ENCODE measurements at places on chromosomes 2 and 18.
A peak's percentile ranks its signal among the peaks of the same experiment; 100 is the strongest.

- no peak for DNase-seq
Observed at GRCh38 chr2:134943540-134943939, 24.9 kb downstream of the CCNT2 start.

- DNase-seq: no peak
Observed at GRCh38 chr18:35050705-35051195, 9.5 kb downstream of the MAPRE2 start.

DNA sequence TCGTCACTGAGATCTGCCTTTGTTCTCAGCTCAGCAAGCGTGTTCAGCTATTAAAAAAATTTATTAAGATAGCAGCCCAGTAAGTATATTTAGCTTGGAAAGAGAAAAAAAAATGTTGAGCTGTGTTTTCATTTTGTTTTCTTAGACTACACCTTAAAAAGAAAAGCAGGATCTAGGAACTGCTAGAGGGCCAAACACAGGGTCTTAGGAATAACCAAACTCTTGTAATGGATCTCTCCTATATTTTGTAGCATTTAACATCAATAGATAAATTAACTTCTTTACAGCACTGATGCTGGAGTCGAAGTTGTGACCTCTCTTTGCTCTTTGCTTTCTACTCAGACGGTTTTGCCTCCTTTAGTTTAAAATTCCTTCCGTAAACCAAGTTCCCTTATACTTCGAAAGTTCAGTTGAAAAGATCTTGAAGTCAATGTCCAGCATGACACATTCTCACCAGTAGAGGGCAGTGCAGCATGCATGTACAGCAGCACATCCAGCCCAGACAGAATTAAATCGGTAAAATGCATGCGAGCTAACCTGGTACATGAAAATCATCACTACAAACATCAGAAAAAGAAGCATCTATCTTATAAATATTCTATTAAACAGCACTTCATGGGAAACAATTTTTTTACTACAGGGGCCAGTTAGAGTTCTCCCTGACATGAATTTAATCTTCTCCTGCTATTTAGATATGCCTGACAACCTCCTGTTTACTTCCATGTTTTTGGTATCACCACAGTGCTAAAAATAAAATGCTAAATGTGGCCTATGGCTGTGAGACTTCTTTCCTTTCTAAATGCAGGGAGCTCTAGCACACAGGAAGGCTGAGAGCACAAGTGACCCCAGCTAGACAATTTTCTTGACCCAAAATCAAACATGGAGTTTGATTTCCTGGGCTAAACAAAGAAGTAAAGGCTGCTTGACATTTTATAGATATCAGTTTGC lies 48.2 kb upstream of the MAP3K20 start:
- DNase-seq: peak; percentile 93

DNA sequence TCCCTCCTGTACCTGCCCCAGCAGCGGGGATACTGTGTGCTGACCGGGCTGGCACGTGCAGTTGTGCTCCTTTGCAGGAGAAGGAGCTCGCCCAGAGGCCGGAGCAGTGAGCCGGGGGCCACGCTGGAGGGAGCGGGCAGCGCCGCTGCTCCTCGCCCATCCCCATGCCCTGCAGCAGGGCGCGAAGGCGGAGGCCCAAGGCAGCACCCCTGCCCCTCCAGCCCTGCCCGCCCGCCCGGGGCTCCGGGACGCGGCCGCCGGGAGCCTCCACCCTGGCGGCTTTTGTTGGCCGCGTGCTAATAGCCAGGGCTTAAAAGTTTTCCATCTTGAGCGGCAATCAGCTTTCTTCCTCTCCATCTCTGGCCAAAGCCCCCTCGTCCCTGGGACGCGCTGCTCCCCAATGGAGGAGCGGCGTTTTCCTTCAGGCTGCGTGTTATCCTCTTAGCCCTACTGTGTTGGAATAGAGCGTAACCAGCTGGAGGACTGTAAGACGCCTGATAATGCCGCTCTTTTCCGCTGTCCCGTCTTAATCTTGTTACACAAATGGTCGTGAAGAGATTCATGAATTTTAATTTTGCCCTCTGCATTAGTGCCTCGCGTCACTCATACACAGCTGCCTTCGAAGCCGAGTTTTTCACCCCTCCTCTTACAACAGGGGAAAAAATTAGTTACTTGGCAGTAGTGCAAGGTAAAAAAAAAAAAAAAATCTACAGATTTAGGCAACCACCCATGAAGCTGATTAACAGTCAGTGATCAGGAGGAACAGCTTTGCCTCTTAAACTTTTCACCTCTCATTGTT lies 172.9 kb upstream of the SIX3 start:
- DNase-seq: no peak

DNA sequence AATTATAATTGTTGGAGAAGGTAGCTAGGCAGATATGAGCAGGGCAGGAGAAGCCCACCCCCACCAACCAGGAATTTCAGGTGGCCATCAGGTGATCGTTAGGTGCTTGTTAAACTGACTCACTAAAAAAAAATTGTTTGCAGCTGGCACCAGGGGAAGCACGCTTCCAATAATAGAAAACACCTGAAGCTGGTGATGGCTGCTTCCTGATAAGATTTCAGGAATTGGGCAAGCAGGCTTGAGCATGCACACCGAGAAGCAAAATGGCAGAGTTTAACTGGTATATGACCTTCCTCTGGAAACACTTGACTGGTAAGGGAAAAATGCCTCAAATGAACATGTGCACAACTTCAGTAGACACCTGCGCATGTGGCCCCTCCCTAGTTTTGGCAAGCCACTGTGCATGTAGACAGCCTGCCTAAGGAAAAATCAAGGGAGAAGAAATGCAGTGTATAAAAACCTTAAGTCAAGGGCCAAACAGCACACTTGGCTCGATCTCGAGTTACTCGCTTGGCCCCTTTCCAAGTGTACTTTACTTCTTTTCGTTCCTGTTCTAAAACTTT lies 292.8 kb downstream of the CCDC85A start:
- DNase-seq: no peak

- DNase-seq: peak; percentile 75
Observed at GRCh38 chr2:263774-264492, at the start of gene SH3YL1. Gene SH3YL1 (minus strand): TSS chr2:264032. CDS start chr2:263984, 48 bp downstream.

DNA sequence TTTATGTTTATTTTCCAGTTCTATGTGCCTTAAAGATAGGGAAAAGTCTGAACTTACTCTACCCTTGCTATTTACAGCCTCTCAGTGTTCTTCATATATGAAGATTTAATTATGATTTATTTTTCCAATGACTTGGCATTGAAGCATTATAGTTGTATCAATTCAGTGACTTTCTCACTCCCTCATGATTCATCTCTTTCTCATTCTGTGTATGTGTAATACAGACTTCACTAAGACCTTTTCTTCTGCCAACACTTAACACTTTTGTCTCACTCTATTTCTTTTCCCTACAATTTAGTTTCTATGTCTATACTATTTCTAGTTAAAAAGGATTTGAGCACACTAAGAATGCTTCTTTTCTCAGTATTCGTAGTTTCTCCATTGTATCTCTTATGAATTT lies 1470.3 kb upstream of the ACVR2A start:
- peak; percentile 31 for DNase-seq

- no peak for DNase-seq
Observed at GRCh38 chr2:237449193-237449881, 35.4 kb upstream of the COL6A3 start.

DNA sequence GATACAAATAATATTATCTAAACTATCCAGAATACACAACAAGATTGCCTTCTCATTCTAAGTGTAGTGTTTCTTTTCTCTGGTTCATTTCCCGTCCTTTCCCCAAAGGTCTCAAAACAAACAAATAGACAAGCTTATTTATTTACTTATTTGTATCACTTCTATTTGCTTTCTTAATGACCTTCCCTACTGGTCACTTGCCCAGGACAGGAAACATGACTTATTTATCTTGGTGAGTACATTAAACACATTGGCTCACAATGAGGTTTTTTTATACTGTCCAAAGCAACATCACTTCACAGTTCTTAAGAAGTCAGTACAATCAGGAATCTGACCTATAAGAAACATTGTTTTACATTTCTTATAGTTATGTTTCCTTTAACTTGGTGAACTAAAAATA lies 123.3 kb upstream of the KYNU start:
- peak; percentile 58 for DNase-seq

DNA sequence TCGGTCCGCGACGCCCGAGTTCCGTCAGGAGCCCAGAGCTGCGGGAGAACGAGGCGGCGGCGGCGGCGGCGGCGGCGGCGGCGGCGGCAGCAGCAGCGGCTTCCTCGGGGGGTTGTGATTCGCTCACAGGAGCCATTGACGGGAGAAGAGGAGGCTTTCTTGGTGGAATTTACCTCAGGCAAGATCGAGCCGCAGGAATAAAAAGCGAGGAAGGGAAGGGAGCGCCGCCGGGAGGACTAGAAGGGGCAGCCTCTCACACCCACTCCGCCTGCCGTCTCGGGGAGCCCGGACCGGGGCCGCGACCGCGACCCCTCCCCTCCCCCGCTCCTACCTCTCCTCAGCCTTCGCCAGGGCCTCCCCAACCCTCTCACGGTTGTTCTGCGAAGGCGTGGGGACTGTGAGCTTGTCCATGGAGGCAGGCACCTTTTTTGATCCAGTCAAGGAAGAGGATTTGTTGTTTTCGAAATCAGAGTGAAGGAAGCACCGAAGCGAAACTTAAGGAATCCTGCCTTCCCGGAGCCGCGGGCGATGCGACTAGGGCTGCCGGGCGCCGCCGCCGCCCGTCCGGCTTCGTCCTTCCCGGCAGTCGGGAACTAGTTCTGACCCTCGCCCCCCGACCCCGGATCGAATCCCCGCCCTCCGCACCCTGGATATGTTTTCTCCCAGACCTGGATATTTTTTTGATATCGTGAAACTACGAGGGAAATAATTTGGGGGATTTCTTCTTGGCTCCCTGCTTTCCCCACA lies 506 bp downstream of the BMPR2 start:
- peak; percentile 36 for DNase-seq

Data from PC-3 (cell line).